T-helper 17 cell (primary cell): ENCODE measurements at places on chromosomes 3 and 15.

DNA sequence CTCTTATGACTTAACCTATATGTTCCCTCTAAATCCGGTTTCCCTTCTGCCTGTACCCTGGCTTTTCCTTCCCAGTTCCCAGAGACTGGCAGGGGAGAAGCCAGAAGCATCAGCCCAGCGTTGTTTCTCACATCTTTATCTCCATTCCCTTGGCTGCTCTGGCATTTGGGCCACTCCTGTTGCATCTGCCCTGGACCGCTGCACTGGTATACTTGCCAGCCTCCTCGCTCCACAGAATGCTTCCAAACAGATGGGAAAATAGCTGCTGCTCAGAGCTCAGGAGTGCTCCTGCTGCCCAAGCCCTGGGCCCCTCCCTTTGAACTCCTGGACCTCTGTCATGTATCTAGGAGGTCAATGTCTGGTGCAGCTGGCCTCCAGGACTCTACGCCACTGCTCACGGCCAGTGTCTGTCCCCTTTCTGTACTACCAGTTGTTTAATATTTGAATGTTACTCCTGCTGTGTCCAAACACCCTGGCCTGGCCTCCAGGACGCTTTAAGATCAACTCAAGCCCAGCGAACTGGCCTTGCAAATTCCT lies 6.8 kb downstream of the SPINT1 start:
- no peak for DNase-seq

GRCh38 chr3:52246264-52246620 lies 683 bp downstream of the PPM1M start:
- no peak for DNase-seq

DNA sequence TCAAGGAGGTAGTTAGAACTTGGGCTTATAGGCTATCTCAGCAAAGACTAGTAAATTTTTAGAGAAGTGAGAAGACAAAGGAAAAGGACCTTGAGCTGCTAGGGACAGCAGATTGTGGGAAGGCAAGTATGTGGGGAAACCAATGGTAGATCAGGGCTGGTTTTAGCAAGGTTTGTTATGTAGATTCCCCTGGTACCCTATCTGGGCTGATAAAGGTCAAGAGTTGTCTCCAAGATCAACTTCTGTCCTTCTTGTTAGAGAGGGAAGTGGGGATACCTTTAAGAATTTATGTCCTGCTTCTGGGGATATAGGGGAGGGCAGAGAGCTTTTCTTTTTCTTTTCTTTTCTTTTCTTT lies 28.9 kb downstream of the KAT2B start:
- DNase-seq = no peak

- DNase-seq = no peak
Measured at GRCh38 chr3:182487611-182488010, 305.7 kb upstream of the ATP11B start.

DNA sequence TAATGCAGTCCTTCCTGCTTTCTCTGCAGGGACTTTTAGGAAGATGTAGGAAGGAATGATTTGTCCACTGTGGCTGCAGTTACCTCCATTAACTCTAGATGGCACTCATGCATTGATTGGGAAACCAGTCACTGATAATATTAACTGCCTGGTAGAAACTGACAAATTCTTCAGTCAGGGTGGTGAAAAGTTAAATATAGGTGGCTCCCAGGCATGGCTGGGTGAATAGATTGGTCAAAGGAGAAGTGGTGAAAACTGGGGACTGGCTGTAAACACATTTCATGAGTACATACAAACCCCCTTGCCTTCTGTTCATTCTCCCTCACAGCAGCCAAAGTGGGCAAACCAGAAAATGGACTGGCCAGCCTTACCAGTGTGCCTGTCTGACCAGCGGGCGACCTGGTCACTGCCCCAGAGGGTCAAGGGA lies 333.4 kb downstream of the THSD4 start:
- no peak for DNase-seq

GRCh38 chr3:116032176-116032575 lies 408.9 kb downstream of the GAP43 start:
- no peak for DNase-seq

GRCh38 chr15:74390647-74391288 lies 23.3 kb upstream of the CYP11A1 start:
- no peak for DNase-seq

DNA sequence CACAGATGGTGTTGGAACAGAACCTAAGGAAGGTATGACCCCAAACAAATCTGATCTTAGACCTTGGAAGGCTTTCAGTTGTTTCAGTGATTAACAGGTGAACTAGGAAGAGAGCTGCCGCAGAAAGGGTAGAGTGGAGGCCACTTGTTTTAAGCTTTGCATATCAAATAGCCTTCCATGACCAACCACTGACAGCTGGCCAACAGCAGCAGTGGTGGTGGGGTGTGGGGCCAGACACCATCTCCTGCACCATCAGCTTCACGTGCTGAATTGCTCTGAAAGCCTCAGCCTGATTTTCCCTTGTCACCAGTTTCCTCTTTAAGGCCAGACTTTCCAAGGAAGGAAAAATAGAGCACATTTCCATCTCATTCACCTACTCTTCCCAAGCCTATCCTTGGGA lies 16.6 kb upstream of the OSBPL11 start:
- no peak for DNase-seq

DNA sequence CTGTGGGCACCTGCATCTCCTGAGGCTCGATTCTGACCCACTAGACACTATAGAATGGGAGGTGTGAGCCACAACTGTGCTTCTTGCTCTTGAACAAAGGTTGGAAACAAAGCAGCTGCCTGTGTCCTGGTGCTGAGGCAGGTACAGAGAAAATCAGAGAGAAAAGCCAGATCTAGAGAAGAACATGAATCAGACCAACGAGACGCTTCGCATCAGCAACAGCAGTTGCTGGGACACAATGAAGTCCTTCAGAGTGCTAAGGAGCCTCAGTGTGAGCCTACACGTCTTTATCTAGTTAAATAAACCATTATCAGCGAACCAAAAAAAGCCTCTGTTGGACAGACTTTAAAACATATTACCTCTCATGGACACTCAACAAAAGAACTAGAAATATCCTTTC lies 86.3 kb upstream of the MEX3B start:
- DNase-seq = no peak
